ENCODE measurements at places on chromosomes 3 and 15.

GRCh38 chr3:17013050-17013449 lies 128.3 kb downstream of the PLCL2 start:
- DNase-seq = no peak

DNA sequence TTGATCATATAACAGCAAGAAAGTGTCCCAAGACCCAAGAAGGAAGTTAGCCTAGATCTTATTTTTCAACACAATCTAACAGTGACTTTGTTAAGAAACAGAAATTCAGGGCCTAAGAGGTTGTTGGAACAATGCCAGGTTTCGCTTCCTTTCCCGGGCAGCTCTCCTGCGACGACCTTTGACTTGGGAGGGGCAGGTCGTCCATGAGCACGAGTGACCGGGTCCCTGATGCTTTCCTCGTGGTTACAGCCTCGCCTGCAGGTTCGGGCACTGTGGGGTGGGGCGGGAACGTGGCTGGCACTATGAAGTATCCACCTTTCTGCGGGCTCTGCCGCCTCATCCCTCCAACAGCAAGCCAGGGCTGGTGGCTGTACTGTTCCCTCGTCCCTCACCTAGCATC lies 90.1 kb upstream of the RGMA start:
- DNase-seq = no peak

GRCh38 chr3:108300103-108300849 lies 3.9 kb downstream of the HHLA2 start:
- no peak for DNase-seq

- DNase-seq = peak; percentile 41
Observed at GRCh38 chr3:129184396-129184657, 631 bp upstream of the CNBP start.

DNA sequence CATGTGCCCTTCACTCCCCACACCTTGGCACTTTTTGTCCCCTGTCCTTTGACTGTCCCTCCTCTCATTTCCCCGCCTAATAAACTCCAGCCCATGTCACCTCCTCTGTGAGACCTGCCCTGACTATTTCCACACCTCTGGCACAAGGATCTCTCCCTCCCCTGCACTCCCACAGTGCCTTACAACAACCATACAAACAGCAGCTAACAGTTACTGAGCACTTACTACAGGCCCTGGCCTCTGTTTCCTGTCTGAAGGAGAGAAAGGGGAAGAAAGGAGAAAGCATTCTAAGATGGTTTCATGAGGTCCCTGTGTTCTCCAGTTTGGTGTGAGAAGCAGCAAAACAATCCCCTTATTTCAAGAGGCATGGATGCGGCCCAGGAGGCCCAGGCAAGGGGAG lies 20.0 kb upstream of the TRH start:
- DNase-seq = no peak

GRCh38 chr15:98120561-98120960 lies 160.1 kb downstream of the ARRDC4 start:
- DNase-seq = no peak

DNA sequence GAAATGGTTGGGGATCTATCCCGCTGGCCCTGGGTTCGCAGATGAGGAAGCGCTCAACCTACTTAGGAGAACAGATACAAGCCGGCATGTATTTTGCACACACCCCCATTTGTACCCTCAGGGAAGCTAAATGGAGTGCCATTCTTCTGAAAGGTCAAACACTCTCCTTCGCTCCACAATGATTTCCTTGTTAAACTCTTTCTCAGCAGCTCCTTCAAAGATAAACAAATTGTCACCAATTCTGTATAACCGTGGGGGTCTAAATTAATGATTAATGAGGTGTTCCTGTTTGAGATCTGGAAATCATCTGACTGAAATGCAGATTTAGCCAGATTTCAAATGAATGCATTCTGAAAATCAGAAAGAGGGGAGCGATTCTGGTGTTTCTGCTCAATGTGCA lies 124.0 kb downstream of the MEGF11 start:
- DNase-seq = no peak

DNA sequence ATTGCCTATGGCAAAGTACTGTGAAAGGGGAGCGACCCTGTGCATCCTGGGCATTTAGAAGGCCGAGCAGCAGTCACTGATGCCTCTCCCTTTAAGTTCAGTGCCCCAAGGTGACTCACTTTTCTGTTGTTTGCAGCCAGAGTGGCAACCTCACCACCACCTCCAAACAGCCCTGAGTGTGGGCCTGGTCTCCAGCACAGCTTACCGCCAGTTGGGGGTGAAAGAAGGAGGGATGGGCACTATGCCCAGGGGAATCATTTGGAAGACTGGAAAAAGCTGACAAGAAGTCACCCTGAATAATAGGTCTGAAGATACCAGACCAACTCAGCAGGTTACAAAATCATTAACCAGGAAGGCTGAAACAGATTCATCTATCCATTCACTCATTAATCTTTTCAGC lies 571.8 kb downstream of the EPHB1 start:
- no peak for DNase-seq

DNA sequence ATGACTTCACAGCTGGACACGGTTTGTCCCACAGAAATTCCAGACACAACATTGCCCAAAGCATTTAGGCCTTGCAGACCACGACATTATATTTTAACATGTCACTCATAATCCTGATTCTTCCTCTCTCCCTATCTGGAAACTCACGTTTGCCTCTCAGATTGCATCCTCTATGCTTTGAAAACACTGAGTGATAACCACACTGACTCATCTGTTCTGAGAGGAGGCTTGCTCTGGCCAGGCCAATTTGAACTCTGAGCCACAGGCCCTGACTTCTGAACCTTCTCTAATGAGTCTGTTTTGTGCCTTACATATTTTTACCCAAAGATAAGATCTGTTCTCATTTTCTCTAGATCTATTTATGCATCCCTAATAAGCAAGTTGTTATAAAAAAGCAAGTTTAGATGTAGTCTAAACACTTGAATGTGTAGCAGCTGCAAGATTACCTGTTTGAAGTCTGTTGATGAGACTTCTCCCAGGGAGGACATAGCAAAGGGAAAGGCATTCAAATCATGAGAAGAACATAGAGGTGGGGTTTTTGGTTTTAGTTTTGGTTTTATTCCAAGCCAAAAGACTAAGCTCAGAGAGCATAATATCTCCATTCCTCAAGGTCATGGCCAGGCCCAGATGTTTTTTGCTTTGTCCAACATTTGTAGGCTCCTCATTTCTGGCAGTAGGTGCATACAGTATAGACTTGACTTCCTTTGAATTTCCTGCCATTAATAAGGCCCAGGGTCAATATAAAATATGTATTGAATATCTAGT lies 234.4 kb upstream of the LRTM1 start:
- no peak for DNase-seq

- no peak for DNase-seq
Observed at GRCh38 chr15:47737477-47737876, 20.2 kb downstream of the SEMA6D start.

Measured in NCI-H2171 treated with DMSO at 0.1 percent for 48 hours (cell line).